ENCODE measurements at places on chromosomes 2 and 18. TPM values are rescaled to one million over a fixed set of nuclear protein-coding genes. Genes with fewer than 3 reads are reported as not detected.

- no peak for DNase-seq
Measured at GRCh38 chr2:224400886-224401632, 848 bp downstream of the FAM124B start.

DNA sequence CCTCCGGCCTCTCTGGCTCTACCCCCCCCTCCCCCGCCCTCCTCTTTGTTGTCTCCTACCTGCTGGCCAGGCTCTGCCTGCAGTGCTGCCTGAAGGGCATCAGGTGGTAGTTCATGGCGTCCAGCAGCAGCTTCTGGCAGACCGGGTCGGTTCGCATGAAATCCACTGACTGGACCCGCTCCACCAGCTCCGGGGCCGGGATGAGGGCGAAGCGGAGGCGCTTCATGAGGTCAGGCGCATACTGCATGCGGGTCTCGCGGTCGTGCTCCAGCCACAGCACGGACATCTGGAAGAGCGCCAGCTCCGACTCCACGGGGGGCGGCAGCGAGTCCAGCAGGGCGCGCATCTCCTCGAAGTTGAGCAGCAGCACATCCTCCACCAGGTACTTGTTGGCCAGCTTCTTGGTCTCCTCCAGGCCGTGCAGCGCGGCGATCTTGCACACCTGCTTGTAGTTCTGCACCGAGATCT, 3.2 kb downstream of the KLHL14 start:
- no peak for DNase-seq

DNA sequence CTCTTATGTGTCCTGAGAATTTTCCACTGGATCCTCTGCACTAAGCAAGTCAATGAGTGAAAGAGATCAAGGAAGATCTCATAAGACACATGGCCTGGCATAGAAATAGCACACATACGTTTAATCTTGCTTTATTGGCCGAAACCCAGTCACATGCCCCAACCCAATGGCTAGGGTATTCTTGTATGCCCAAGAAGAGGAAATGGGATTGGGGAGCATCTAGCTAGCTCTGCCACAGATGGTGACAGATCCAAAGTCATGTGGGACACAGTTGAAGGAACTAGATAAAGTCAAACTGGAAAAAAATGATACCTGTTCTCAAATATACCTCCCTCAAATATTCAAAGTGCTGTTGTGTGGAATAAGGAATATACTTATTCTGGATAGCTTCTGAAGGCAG, 74.7 kb downstream of the CD28 start:
- DNase-seq: no peak

DNA sequence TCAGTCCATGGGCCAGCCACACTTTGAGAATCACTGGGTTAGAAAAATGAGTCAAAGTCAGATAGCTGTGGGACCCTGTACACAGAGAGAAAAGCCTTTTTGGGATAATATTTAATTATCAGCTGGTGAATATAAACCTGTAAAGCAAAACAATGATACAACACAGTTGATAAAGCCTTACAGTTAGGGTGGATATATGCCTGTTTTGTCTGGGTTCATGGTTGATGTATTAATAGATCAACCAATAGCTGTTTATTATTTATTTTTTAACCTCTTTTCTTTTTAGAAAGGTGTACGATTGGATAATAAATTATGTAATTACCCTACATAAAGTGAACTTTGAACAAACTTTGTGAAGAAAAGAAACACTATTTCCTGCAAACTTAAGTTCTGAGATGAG, 145.6 kb downstream of the TDRD15 start:
- no peak for DNase-seq

GRCh38 chr2:30371028-30371689, 75.9 kb upstream of the LCLAT1 start:
- no peak for DNase-seq

DNA sequence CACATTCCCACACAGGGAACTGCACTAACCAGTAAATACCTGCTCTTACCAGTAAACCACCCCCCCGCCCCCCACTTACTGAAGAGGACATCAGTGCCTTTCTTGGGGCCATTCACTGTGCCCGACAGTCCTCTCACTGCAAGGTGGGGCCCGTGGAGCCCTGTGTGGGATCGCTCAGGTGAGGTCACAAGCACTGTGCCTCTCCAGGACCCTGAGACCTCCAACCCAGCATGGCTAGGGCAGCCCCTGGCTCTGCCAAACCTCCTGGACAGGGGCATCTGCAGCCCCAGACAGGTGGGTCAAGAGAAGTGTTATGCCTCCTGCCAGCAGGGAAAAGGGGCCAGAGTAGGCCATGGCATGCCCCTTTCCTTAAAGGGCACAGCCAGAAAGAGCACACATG, 6.7 kb upstream of the NEURL3 start:
- no peak for DNase-seq

DNA sequence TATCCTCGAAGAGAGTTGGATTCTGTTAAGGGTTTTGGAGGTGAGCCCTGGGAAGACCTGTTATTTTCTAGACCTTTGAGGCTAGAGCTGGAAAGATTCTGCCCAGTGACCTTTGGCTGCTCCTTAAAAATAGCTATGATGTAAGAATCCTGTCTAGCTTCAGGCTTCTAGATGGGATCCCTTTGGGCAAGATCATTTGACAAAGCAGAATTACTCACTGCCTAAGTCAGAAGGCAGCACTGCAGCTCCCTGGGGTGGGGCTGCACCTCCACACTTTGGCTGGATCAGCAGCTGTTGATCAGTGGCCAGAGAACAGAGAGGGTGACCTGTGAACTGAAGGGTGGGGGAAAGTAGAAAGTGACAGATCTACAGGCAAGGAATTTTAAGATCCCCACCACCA, 103.8 kb downstream of the ASAP2 start:
- peak; percentile 81 for DNase-seq

GRCh38 chr2:237319887-237320286, 94.1 kb downstream of the COL6A3 start:
- DNase-seq: no peak

DNA sequence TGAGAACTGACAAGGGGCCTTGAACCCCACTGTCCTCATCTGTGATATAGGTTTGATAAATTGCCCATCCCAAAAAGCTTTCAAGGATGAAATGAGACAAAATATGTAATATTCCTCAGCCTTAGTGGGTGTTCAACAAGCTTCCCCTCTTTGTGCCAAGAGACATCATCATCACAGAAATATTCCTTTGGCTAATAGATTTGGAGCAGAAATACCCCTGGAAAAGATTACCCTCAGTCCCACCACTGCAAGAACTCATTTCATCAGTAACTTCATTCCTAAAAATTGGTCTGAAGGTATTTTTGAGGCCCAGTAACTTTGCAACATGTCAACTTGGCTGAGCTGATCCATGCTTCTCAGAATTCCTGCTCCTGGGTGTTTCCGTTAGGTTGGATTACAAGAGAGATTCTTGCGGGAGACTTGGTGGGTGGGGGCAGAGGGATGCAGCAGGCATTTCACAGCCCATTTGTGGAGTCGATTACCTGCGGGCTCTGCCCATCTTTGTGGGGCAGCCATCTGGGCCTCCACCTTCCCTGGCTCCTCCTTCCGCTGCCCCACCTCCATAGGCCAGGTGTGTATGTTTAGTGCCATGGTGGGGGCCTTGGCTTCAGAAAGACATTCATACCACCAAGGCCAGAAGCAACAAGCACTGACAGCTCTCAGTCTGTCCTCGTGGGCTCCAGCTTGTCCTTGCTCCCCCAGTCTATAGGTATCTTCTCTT, 263.9 kb downstream of the GLI2 start:
- no peak for DNase-seq

DNA sequence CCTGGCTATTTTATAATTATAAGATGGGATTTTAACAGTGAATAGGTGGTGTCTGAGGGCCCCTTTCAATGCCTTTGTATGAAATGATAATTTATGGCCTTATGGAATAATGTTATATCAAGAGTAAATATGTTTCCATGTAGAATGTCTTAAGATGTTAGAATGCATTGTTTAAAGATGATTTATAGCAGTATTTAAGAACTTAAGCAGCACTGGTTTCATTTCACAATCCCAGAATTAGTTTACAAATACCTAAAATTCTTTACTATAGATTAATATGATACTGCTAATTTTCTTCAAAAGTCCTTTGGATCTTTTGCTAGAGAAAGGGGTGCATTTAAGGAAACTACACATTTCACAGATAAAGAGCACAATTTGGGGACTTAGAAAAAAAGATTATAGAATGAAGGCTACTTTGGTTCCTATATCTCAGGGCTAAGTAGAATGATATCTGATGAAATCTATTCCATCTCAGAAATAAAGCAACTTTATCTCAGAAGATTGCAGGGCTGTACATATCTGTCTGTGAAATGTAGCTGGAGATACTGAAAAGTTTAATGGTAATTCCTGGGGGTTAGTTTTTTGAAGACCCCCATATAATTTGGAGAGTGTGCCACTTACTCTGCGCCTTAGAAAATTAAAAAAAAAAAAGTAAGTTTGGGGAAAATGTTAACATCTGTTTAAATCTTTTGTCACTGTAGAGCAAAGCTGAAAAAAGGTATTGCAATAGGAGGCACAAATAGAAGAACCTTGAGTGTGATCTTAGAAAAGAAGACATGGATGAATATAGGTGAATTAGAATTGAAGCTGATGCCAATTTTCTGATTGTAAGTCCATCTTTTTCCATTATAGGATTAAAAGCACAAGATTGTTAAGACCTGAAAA, 123.4 kb downstream of the GULP1 start:
- no peak for DNase-seq

- no peak for DNase-seq
Measured at GRCh38 chr2:228503731-228504130, 322.2 kb upstream of the SPHKAP start.

DNA sequence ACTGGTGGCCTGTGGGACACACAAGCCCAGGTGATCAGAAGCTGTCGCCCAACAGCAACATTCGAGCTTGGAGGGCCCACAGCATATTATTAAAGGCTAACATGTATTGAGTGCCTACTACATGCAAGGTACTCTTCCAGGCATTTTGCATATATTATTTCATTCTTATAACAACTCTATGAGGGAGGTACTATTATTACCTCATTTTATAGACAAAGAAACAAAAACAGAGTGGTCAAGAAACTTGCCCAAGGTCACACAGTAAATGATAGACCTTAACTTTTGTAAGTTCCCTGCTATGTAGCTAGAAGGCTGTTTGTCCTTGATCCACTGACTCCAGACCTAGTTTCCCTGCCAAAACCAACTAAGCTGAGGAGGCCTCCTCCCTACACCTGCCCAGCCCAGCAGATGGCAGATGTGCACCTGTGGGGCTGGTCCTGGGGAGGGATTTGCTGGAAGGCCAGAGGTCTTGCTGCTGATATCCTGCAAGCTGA, 35.7 kb downstream of the KANSL3 start:
- DNase-seq: peak; percentile 23

DNA sequence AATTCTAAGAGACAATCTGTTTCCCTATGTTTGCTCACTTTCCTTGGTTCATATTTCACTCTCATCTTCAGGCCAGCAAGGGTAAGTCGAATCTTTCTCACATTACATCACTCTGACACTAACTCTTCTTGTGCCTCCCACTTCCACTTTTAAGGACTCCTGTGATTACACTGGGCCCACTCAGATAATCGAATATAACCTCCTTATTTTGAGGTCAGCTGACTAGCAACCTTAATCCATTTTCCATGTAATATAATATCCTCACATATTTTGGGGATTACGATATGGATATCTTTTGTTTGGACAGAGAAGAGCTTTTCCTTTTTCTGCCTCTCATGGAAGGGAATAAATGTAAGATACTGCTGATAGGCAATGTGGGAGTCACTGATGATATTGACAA, 2015.7 kb upstream of the LRRTM1 start:
- DNase-seq: no peak

GRCh38 chr2:213420828-213421385, 136.6 kb downstream of the SPAG16 start:
- no peak for DNase-seq

GRCh38 chr2:63699549-63699839, 110.7 kb downstream of the MDH1 start:
- DNase-seq: no peak

- DNase-seq: no peak
Measured at GRCh38 chr2:109689973-109690372, 75.8 kb downstream of the SOWAHC start.

DNA sequence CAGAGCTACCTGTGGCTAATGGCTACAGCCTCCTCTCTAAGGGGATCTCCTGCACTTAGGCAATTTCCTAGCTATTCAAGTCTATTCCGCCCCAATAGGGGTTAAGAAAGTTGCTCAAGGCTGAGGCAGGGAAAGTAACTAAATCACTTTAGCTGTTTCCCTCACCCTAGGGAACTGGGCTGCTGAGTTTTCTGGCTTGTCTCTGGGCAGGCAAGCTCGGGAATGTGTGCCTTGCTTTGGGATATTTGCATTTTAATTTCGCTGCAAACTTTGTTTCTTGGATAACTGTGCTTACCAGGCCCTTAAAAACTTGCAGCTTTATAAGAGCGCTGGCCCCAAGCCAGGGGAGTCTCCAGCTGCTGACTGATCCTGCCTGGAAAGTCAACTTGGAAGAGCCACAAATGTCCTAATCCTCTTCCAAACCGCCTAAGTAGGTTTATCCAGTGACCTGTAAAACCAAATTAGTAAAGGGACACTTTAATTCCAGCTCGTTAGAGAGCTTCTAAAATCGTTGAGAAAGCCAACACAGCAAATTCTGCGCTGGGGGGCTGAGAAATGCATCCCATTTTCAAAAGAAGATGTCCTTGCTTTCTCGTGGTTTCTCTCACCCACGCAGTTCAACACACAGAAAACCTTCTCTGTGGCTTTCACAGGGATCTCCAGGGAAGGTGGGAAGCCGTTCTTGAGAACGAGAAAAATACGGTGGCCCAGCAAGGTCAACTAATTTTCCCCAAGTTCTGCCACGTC, 59.5 kb upstream of the SP3 start:
- DNase-seq: no peak

GRCh38 chr2:206561962-206562361, 80.3 kb upstream of the FAM237A start:
- DNase-seq: no peak

DNA sequence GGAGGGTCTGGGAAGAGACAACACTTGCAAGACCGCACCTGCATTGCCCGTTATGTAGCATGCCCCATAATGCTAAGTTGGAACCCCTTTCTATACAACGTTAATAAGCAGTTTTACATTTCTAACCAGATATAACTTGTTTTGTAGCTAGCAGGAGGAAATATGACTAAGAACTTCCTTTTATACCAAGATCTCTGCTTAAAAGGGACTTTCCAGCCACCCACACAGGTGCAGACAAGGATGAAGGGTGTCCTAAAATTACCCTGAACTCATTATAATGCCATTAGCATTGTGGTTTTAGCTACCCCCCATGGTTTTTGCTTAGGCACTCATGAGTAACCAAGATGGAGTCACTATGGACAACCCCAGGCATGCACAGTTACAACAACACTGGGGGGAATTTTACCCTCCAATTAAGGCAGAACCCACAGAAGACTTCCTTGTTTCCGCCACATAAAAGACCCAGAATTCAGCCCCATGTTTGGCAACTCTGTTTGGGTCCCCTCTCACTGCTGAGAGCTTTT, 362.8 kb downstream of the CBLN2 start:
- no peak for DNase-seq

GRCh38 chr2:2879781-2880180, 497.8 kb downstream of the EIPR1 start:
- no peak for DNase-seq

PID1 gene
- 2.7 TPM for polyA plus RNA-seq

GREB1L gene
- 1.1 TPM for polyA plus RNA-seq

EGR4 gene
- polyA plus RNA-seq: not detected

HJURP gene
- 102 TPM for polyA plus RNA-seq

UGT1A10 gene
- not detected for polyA plus RNA-seq

ACOXL gene
- polyA plus RNA-seq: not detected

CRYGD gene
- not detected for polyA plus RNA-seq

HAAO gene
- not detected for polyA plus RNA-seq

CPSF3 gene
- polyA plus RNA-seq: 65.0 TPM

SEC11C gene
- 65.1 TPM for polyA plus RNA-seq

PTPN2 gene
- polyA plus RNA-seq: 25.3 TPM

MROH2A gene
- 0.04 TPM for polyA plus RNA-seq
